NB4 (cell line): ENCODE measurements at places on chromosomes 1 and 21.

GRCh38 chr1:37537378-37537777 is 16.7 kb downstream of the SNIP1 start:
- no peak for DNase-seq

DNA sequence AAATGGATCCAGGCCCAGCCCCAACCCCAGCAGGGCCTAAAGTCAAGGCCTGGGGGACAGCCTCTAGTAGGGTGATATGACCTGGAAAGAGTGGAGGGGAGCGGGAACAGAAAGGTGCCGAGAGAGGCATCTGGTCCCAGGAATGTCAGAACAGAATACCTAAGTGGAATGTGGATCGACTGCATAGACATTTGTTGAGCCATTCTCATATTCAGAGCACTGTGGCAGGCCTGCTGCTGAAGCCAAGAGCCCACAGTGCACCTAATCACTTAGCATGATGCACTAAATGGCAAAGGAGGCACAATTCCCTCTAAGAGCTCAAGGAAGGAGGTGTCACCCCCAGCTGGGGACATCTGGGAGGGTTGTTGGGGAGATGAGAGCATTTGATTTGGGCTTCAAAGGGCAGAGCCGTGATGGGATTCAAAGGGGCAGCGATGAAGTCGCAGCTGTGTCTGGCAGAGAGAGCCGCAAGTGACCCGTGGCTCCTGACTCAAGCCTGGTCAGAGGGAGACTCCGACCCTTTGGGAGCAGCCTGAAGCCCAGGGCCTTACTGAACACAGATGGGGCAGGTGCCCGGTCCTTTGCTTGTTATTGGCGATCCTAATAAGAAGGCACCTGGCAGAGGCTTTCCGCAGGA is 8.6 kb upstream of the PKP1 start:
- DNase-seq, result no peak

GRCh38 chr1:147579532-147579931 is 38.2 kb downstream of the BCL9 start:
- DNase-seq, result no peak

- DNase-seq, result no peak
Measured at GRCh38 chr1:234342774-234343173, 30.5 kb upstream of the COA6 start.

GRCh38 chr1:157775101-157775870 is 1.6 kb downstream of the FCRL2 start:
- DNase-seq, result no peak

- peak; percentile 62 for DNase-seq
Measured at GRCh38 chr1:34787461-34788420, 5.1 kb upstream of the GJA4 start.

GRCh38 chr1:36964830-36965229 is 69.5 kb downstream of the GRIK3 start:
- no peak for DNase-seq
